ENCODE measurements at places on chromosomes 12 and 14. TPM values are rescaled to one million over a fixed set of nuclear protein-coding genes. Genes with fewer than 3 reads are reported as not detected.

DNA sequence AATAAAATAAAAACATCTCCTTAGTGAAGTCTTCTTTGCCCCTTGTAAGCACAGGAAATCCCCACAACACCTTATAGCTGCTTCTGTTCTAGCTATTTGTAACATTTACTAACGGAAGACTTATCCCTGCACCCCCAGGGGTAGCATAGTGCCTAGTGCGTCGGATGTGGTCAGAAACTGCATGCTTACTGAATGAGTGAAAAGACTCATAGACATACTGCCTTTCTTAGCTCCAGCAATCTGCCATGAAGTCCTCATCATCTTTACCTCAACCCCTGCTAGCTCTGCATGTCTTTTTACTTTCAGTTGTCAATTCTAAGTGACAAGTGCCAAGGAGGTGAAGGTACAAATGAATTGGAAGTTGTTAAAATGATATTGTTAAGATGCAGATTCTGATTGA, 12.9 kb downstream of the RIOX1 start:
- no peak for DNase-seq

DNA sequence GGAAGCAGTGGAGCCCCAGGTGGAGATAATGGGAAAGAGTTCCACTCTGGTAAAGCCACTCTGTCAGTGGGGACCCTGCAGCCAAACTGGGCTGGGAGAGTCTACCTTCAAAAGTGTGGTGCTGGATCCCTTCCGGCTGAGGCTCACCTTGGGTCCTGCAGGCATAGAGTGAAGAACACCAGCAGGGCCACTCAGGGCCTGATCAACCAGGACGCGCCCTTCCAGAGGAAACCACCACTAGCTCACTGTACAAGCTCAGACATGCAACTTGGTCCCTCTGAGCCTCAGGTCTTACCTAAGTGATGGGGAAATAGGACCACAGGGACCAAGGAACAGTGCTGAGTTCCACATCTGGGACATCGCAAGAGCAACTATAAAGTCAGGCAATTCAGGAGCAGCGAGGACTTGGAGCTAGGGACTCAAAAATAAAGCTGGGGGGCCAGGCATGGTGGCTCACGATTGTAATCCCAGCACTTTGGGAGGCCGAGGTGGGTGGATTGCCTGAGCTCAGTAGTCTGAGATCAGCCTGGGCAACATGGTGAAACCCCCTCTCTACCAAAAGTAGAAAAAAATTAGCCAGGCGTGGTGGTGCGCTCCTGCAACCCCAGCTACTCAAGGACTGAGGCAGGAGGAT, 5.9 kb upstream of the PRPH start:
- no peak for DNase-seq

DNA sequence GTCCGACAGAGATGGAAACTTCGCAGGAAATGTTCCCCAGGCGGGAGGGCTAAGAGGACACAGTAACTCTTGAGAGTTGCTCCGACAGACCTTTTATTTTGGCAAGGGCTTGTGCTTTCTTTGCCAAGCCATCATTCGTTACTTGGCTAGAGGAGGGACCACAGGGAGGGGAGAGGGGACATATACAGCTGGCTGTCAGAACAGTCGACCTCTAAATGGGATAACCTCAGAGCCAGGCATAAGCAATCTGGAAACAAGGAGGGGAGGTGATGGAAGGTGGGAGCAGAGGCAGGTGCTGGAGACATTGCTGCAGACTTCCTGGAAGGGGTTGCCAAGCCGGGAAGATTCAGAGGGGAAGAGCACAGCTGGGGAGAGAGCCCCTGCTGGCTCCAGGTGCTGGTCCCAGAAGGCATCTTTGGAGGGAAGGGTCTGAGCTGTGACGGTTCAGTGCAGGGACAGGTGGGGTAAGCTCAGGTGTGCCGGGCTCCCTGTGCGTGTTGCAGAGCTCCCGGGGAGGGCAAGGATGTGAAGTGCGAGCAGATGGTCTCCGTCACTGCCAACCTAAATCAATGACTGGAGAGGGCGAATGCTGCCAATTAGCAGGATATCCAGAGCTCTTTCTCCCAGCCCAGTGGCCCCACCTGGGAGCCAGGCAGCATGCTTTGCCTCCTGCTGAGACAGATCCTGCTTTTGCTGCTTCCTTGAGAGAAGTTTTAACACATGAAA, 50.1 kb downstream of the CHST11 start:
- no peak for DNase-seq

DNA sequence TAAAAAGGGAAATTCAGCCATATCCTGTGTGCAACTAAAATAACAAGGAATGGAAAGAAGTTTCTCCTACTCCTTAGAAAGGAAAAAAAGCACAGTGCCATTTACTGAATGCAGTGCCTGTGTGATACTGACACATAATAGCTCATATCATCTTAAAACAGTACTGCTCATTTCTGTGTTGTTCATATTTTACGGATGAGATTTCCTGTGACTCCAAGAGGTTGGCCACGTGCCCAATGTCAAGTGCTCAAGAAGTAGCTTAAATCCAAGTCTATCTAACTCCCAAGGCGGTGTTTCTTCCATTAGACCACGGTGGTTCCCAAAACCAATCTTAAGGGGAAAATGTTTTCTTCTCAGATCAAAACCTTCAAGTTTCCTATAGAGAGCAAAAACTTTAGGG, 20.0 kb downstream of the MAP3K9 start:
- DNase-seq = no peak

DNA sequence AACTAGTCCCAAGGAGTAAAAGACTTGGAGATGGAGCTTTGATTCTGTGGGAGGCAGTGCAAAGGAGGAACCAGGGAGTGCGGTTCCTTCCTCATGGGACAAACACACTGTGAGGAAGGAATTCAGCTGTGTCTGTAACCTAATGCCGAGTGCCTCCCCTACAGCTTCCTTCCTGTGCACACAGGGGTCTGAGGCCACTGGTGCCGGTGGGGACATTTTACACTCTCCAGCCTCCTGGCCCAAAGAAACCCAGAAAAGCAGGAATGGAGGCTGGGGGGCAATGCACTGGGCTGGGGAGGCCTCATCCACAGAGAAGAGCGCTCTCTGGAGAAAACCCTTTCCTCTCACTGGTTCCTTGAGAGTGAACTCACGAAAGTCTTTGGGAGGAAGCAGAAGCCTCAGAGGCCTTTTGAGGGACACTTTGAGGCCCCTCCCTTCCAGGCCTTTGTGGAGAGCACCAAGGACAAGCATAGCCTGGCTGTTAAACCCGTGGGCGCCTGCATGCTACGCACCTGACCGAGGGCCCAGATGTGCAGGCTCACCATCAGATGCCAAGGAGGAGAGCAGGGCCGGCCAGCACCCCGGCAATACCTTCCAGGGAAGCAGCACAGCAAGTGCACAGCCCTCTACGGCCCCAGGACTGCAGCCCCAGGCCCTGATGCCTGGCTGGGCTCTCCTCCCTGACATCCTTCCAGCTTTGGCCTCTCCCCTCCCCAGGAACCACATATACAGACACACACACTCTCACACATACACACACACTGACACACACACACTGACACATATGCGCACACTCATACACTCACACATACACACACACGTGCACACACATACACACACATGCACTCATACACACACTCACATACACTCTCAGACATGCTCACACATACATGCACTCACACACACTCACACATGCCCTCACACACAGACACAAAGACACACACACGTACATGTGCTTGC, 52.0 kb downstream of the NFKBIA start:
- no peak for DNase-seq

Gene TARBP2
- 17.0 TPM for polyA plus RNA-seq

Gene TEX52
- polyA plus RNA-seq = not detected

Gene OAS3
- polyA plus RNA-seq = 7.6 TPM

Gene KSR2
- polyA plus RNA-seq = not detected

Gene FIGNL2
- 0.11 TPM for polyA plus RNA-seq

Gene NPFF
- not detected for polyA plus RNA-seq
